ENCODE measurements at places on chromosomes 7 and 10.

GRCh38 chr7:79789584-79790345, 336.3 kb upstream of the MAGI2 start:
- DNase-seq: no peak

GRCh38 chr10:93333278-93333978, 148.7 kb downstream of the MYOF start:
- no peak for DNase-seq

DNA sequence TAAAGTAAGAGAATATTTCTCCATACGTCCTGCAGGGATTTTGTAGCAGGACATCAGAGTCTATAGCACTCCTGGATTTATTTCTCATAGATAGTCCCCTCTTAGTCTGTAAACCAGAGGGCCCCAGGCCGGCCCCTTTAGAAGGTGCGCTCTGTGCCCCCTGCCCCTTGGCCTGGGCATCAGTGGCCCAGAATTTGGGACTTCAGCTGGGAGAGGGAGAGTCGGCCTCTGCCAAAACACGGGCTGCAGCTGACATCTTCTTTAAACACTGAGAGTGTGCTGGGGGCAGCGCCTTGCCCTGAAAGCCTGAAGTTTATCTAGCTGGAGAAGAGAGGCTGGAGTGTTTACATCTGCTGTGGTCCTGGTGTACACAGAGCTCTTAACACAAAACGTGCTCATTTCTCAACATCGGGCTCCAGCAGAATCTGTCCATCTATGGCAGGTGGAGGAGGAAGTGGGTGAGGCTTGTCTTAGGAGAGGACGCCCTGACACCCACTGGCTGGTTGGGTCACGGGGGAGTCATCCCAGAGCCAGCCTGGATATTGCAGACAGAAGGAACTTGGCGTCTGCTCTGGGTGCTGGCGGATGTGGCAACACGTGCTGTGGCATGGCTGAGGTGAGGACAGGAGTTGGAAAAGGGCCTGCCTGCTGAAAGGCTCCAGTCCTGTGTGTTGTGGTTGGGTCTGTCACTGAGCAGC, 5.0 kb upstream of the TACR2 start:
- no peak for DNase-seq

DNA sequence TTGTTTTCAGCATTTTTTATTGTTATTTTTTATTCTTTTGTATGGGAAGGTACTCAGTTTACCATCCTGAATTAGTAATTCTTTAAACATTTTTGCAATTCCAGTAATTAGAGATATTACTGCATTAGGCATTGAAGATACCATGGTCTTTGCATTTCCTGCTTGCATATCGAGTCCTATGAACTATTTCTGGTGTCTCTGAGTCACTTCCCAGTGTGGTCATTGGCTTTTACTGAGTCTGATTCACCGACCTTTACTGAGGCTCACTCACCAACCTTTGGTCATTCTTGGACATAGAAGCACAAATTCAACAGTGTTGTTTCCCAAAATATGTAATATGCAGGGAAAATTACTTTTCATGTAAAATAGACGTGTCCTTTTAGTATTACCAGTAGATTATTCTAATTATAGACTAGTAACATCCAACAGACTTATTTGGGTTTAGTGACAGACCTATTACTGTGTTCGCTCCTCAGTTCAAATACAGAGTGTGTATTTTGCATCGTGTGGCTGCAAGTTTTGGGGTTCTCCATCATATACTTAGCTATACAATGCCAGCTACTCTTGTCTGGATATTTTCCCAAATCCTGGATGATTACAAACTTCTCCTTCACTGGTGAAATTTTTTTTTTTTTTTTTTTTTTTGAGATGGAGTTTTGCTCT, 180.7 kb upstream of the PRSS1 start:
- DNase-seq: no peak

DNA sequence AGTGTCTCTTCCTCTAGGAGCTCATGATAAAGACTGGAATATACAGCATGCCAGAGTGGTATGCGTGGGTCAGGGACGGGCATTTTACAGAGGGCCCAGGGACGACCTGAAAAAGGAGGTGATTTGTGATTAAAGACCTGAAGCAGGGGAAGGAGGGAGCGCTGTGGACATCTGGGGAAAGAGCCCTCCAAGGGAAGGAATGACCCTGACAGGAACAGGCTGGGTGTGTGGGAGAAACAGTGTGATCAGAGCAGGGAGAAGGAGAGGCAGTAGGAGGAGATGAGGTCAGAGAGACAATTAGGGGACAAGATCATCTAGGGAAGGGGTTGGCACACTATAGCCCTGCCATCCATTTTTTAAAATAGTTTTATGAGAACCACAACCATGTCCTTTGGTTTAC, 3.4 kb upstream of the RASSF4 start:
- DNase-seq: no peak

DNA sequence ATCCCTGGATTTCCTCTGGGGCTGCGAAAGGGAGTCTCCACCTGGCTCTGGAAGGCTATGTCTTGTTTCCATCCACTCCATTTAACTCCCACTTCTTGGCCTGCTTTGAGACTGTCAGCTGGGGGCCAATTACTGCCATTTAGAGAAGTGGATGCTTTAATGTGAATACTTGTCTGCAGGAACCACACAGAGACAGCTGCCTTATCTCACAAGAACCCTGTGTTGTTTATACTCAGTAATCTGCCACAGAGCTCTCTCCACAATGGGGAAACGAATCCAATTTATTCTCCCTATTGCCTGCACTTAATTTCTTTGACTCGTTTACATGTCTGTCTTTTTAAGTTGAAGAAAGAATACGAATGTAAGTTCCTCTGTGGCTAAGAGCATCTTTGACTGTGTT, 787.0 kb upstream of the C7orf33 start:
- no peak for DNase-seq

DNA sequence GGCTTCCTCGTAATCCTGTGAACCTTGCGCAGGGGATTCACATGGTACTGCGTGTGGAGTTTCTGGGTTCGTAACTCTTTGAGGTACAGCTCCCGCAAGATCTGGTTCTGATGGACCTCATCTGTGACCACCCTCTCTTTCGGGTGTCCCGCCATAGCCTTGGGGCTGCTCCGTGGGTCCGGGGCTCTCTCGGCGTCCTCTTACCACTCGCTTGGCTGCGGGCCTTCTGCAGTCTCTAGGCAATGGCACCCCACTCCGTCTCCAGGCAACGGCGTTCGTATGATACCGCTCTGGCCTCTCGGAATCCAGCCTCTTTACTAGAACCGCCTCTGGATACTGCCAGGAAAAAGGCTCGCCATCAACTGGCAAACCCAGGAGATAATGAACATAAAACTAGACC, 54.7 kb upstream of the AMPH start:
- no peak for DNase-seq

DNA sequence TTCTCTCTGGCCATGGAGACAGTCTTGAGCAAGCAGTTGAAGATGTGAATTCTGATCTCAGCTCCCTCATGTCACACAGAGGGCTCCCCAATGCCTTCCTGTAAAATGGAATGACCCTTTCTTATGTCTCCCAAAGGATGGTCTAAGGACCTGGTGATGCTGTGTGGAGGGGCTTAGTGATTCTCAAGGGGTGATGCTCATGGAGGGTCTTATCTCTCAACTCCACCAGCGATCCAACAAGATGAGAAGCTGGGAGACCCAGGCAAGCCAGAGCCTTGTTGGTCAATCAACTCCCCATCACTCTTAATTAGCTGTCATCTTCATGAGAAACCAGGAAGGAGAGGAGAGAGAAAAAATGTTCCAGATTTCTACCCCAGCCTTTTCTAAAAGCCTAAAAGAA, 78.0 kb upstream of the SORCS3 start:
- no peak for DNase-seq

- no peak for DNase-seq
These were observed 273.6 kb upstream of the HABP2 start for GRCh38 chr10:113279262-113279661.

DNA sequence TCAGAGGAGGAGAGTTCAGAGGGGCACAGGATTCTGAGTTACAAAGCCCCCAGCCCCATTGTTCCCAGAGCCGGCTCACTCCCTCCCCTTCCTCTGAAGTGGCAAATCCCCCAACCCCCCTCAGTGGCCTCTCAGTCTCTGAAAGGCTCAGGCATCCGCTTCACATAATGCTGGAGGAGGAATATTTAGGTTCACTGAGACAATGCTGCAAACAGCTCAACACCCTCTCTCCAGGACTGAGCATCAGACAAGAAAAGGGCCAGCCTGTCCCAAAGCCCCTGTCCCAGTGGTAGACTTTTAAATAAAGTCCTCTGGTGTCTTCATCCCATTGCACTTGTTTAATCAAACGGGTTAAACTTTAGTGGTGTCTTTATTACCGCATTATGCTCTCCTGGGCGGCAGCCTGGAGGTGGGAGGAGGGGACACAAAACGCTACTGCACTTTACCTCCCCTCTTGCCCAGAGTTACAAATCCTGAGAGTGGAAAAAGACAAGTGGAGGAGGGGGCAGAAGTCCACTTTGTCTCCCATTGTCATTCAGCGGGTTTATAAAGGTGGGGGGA, 257.9 kb downstream of the FGFR2 start:
- no peak for DNase-seq

- DNase-seq: no peak
These were observed 243.8 kb downstream of the GLI3 start for GRCh38 chr7:41992881-41993867.

GRCh38 chr7:142301299-142301698, 43.4 kb upstream of the PRSS58 start:
- no peak for DNase-seq

DNA sequence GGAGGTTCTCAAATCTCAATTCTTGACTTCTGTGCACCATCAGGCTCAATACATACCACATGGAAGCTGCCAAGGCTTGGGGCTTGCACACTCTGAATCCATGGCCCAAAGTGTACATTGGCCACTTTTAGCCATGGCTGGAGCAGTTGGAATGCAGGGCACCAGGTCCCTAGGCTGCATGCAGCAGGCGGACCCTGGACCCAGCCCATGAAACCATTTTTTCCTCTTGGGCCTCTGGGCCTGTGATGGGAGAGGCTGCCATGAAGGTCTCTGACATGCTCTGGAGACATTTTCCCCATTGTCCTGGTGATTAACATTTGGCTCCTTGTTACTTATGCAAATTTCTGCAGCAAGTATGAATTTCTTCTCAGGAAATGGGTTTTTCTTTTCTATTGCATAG, 19.0 kb upstream of the ARMC3 start:
- DNase-seq: no peak

GRCh38 chr10:8214587-8214986, 160.1 kb downstream of the GATA3 start:
- no peak for DNase-seq

DNA sequence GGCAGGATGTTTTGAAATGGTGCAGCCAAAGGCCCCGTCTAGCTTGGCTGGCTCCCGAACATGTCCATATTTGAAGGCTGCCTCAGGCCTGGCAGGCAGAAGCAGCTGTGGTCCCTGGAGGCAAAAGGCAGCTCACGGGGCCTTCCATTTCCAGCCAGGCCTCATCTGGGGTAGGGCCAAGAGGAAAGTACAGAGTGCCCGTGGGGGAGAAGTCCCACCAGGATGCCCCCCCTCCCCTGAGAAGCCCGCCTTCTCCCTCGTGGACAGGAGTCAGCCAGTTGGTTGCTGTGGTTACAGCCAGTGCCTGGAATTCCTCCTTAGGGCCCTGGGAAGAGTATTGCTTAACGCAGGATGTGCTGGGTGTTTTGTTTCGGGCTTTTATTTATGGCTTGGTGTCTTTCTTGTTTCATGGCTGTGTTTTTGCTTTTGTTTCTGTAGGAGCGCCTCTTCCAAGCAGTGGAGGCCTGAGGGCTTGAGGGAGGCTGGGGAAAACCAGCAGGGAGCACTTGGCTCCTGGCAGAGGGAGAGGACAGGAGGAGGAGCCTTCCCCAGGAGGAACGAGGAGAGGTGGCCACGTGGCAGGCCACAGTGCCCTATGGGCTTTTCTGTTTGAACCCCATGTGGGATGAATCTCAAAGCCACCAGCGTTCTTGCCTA, 45.4 kb downstream of the CHST3 start:
- DNase-seq: no peak

- DNase-seq: no peak
These were observed 14.3 kb upstream of the ARHGAP12 start for GRCh38 chr10:31942892-31943291.

GRCh38 chr10:113991091-113991860, 52.4 kb upstream of the ADRB1 start:
- DNase-seq: no peak

- DNase-seq: no peak
These were observed 4.5 kb upstream of the TRIM24 start for GRCh38 chr7:138455609-138456008.

GRCh38 chr7:70586822-70587221, 545.1 kb upstream of the GALNT17 start:
- no peak for DNase-seq

GRCh38 chr10:17586821-17587234, 30.3 kb downstream of the HACD1 start:
- DNase-seq: no peak

GRCh38 chr7:118039963-118040489, 143.9 kb upstream of the LSM8 start:
- no peak for DNase-seq

- DNase-seq: peak; percentile 38
These were observed 39.3 kb downstream of the FAS start for GRCh38 chr10:89029785-89030437.

- DNase-seq: no peak
These were observed 269.7 kb upstream of the HABP2 start for GRCh38 chr10:113283189-113283588.

- no peak for DNase-seq
These were observed 165.3 kb downstream of the WNT2 start for GRCh38 chr7:117157241-117158209.

DNA sequence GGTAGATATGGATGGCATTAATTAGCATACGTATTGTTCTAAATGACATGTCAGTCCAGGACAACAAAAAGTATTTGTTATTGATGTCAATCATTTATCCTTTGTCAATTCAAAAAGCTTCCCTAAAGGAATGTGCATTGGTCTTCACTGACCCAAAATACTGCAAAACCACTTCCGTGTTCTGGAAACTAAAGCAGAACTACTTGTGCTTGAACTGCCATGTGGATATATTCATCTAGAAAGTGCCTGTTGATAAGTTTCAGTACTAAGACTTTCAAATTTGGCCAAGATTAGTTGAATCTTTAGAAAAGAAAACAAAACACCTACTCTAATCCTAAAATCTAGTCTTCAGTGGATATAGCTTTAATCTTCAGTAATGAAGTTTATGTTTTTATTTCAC, 242.1 kb upstream of the PPP1R3A start:
- DNase-seq: no peak

GRCh38 chr7:1555813-1556543, at the start of gene TMEM184A:
Gene TMEM184A (minus strand): TSS chr7:1556205. CDS start chr7:1555484, 721 bp downstream.
- DNase-seq: peak; percentile 25

- no peak for DNase-seq
These were observed 195.1 kb upstream of the AUTS2 start for GRCh38 chr7:69403169-69403568.

GRCh38 chr7:108404509-108405420, 51.5 kb downstream of the NRCAM start:
- DNase-seq: no peak

Measured in activated T-helper 1 cell treated with Interleukin-2 at 50 U/mL for 16 hours (primary cell).